ENCODE measurements at places on chromosomes 11 and 22.

DNA sequence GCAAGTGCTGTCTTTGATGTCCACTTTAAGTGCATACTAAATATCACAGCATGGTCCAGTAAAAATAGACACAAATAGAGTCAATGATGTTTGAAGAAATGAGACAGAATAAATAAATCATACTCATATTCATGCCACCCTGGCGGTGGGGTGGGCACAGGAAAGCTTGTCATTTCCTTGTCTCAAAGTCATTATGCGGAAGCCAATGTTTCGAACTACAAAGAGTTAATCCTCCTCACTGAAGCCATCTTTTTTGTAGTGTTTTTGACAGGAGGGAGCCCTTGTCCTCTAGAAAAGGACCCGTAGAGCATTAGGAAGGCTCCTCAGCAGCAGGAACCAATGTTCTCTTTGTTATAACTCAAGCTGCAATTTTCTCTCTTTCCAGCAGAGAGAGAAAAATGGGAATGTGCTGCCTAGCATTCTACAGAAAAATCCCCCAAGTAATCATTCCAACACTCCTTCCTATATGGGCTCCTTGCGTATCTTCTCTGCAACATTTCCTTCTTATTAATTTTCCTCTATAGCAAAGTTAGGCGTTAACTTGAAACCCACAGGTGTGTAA, 30.6 kb downstream of the SC5D start:
- DNase-seq: no peak

GRCh38 chr11:56885177-56885576, 103.5 kb upstream of the OR5AK2 start:
- no peak for DNase-seq

DNA sequence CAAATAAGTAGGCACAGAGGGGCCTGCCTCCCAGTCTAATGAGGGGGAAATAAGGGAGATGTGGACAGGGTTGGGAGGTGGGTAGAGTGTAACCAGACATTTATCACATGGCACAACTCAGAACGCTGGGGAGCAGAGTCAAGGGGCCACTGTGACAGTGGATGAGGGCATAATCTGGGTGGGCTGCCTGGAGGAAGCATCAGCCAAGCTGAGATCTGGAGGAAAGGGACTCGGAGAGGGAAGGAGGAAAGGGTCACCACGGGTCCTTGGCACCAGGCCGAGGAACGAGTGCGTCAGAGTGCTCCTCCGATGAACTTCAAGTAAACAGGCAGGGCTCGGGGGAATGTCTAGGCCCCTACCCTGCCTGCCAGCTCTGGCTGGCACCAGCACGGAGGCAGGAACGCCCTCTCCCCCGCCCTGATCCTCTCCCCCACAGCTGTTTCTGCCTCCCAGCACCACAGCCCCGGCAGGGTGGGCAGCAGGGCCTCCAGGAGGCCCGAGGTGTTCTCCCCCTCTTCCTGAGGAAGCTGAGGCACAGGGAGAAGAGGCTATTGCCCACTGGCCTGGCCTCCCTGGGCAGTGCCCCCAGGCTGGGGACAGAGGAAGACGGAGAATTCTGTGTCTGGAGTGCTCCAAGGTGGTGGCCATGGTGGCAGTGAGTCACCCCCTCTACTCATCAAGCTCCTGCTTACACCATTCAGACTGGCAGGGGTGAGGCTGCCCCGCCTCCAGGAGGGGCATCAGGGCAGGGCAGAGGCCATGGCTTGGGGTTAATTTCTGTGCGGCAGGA, 4.2 kb downstream of the ALDH3B1 start:
- DNase-seq: no peak

- no peak for DNase-seq
Observed at GRCh38 chr11:85769771-85770170, 41.2 kb downstream of the SYTL2 start.

DNA sequence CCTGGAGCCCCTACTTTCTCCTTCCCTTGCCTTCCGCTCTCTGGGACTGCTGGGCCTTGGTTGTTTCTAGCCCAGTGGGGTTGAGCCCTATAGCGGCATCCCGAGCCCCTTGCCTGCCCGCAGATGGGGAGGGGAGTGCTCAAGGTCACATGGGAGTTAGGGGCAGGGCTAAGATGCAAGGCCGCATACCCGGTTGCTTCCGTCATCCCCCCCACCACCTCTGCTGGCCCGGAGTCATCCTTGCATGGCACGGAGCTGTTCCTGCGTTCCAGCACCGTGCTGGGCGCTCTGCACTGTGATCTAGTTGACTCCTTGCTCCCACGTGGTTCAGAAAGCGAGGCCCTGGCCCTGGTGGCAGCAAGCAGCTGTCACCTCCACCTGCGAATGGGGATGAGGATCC, 18.0 kb downstream of the FLRT1 start:
- no peak for DNase-seq

- DNase-seq: no peak
Observed at GRCh38 chr11:31480930-31481329, 28.5 kb downstream of the IMMP1L start.

DNA sequence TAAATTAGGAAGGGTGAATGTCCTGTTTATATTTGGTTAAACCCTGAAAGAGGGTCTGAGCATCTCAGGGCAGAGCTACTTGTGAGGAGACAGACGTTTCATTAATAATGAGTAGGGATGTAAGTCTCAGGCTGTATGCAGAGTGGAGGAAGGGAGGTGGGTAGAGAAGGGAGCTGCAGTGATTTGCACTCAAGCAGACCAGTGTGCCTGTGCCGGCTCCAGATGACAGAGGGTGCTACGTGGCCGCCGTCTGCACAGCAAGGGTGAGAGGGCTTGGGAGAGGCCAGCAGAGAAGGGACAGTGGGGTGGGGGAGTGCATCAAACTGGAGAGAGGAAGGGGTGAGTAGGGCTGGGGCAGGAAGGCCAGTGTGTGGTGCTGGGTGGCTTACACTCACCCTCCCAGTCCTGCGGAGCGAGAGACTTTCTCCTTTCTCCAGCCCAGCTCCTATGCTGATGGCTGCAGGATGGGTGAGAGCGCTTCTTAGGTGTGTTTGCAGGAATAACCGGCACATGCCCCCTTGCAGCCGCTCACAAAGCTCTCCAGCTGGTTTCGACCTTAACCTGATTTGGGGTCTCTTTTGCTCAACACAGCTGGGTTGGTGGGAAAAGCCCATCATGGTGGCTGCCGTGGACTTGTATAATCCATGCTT, 130.6 kb downstream of the ST3GAL4 start:
- DNase-seq: no peak

DNA sequence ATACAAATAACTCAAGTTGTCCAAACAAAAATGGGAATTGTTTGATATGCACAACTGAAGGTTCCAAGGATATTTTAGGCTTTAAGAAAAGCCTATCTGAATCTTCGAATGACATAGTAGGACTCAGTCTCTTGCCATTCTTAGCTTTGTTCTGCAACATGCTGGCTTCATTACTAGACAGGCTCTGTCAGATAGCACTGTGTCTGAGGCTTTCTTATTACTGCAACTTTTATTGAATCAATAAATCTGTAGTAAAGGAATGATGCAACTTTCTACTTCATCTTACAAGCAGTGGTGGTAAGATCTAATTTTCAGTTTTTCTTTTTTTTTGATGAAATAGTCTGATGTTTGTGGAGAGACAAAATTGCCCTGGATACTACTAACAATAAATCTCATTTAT, 319.3 kb upstream of the CCDC179 start:
- no peak for DNase-seq

DNA sequence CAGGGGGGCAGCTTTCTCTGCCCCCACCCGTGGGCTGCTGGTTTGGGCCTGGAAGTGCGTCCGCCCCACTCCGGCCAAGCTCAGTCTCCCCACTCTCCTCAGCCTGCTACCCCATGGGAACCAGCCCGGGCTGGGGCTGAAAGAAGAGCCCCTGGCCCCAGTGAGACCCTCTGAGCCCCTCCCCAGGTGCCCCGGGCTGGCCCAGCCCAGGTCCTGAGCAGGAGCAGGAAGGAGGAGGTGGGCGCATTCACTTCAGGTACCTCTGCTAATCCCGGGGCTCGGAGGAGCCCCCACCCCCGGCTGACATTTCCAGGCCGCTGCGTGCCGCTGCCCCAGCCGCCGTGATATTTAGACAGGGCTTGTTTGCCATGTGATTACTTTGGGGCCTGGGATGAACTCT, 8.7 kb upstream of the TH start:
- no peak for DNase-seq

DNA sequence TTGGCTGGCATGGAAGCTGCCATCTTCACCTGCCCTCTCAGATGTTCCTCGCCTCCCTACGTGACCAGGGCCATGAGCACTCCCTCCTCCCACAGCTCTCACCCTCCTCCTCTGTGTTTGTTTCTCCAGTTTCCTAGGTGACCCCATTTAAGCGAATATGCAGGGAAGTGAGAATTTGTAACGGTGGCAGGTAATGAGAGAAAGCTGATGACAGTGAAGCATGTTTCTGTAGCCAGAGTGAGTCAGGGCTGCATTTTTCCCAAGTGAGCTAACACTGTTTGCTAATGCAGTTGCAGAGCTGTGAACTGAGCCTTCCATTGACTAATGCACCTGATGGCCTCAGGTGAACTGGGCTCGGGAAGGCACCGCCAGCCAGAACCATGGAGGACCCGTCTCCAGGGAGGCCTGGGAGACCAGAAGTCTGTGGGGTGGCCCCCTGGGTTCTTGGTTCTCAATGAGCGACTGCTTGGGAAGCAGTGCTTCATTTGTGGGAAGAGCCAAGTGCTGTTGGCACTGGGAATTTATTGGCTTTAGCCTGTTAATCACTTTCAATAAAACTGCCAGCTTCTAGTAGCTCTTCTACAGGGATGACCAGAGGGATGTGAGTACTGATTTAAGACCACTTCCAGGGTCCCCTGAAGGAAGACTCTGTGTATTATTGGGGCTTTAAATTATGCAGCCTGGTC, 64.5 kb downstream of the BARX2 start:
- DNase-seq: no peak

DNA sequence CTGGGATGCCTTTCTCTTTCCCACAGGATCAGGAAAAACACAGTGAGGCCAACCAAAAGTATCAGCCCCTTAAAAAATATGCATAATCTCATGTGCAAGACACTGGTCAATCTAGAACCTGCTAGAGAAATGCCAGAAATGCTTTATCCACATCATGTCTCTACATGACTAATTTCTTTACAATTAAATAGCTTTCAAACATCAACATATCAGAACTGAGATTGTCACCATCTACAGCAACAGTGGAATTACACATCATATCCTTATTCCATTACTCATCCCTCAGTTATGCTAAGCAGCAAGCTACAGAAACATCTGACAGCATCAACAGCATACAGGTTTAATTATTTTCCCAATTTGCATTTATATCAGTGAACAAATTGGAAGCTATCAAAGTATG, 78.8 kb downstream of the DDIAS start:
- no peak for DNase-seq

DNA sequence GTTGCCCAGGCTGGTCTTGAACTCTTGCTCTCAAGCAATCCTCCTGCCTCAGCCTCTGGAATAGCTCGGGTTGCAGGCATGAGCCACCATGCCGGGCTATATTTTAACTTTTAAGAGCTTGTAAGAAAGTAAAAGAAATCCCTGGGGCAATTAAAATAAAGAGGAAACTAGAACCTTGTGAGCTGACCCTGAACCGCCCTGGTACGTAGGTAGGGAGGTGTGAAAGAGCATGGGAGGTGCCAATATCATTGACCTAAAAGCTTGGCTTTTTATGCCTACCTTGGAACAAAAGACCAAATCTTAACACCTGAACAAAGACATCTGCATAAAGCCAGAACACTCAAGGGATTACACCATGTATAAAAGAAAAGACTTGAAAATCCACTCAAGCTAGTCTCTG, 595.1 kb downstream of the SOX6 start:
- DNase-seq: no peak

- DNase-seq: no peak
Observed at GRCh38 chr22:40107851-40108378, 69.8 kb upstream of the TNRC6B start.

GRCh38 chr11:83702796-83703195, 416.6 kb upstream of the CCDC90B start:
- DNase-seq: no peak

- no peak for DNase-seq
Observed at GRCh38 chr11:79501707-79502106, 60.9 kb upstream of the TENM4 start.

DNA sequence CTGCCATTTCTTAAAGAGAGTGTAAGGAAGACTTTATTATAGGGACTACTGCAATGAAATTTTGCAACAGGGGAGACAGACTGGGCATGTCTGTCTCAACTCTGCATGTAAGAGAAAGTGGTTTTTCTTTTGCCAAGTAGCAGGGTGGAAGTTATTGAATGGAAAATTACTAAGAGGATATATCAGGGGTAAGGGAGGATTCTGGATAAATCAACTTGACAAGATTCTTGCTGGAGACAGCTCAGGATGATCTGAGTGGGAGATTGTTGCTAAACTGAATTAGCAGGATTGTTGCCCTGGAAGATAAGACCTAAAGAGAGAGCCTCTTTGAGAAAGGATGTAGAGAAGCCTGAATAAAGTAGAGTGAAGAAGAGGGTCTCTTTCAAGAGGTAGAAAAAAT, 145.8 kb downstream of the LUZP2 start:
- no peak for DNase-seq

DNA sequence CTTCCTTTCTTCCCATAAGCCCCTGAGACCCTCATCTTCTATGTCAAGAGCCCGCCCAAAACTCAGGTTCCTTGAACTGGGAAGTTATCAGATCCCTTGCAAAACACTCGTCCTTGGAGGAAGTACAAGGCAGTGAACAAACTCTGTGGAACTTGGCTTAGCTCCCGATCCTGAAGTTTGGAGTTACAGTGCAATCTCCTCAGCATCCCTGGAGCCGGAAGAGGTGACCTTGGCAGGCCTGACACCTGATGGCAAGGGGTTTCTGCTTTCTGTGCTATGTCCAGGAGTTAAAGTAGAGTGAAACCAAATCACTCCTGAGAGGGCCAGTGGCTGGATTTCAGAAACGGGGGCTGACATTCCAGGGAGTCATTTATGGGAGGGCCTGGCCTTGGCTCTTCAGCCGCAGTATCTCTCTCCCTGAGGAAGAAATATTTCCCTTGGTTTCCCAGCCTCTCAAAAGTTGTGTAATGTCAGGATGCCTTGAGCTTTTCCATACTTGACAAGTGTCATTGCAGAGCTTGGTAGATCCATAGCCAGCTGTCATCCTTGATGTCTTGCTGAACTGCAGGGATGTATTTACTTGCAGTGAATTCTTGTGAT, 1.9 kb upstream of the GRAMD1B start:
- DNase-seq: no peak

GRCh38 chr11:60891103-60891741, 15.2 kb downstream of the PRPF19 start:
- no peak for DNase-seq

DNA sequence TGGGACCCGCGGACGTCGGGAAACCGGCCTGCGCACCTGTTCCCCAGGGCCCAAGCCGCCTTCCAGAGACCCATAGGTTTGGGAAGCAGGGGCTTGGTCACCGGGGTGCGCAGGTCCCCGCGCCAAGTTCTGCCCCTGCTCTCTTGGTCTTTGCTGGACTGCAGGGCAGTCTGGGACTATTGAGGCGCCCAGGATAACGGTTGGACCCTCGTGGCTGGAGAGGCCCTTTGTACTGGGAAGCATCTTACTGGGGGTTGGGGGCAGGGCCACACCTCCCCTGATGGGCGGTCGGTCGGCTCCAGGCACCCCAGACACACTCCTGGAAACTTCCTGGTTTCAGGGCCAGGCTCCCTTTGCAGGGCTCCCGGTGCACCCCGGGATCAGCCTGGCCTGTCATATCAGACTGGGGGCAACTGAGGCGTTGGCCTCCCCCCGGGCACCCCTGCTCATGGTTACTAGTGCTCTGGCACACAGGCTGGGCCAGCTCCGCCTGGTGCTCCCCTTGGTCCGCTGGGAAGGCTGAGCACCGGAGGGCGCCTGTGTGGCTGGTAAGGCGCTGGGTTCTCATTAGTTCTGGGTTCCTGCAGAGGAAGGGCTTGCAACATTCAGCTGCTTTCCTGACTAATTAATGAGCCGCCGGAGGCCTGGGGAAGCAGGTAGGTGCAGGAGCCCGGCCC, 1250.5 kb downstream of the BRD1 start:
- DNase-seq: no peak

Data from activated naive CD8-positive, alpha-beta T cell treated with anti-CD3 and anti-CD28 coated beads, Interleukin-2, amount 50 U/mL, for 16 hours (primary cell).